ENCODE measurements at places on chromosomes 16 and 17. TPM values are rescaled to one million over a fixed set of nuclear protein-coding genes. Genes with fewer than 3 reads are reported as not detected.

DNA sequence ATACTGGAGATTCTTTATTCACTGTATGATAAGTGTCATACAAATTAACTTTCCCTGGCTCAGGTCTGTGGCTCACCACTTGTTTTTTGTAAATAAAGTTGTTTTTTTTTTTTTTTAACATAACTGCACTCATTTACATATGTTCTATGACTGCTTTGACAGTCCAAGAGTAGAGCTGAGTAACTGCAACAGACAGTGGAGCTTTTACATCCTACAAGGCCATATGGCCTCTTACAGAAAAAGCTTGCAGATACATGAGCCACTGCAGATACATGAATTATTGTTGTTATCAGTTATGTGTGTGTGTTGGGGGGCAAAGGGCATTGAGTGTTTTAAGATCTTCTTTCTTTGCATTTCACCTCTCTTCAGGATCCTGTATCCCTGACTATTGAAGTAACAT, 311.7 kb downstream of the BCAS3 start:
- H3K4me1 ChIP-seq: no peaks in the 10 kb centered on the region
- no peak overlapping the region for H3K4me3 ChIP-seq

- no peak for DNase-seq
- H3K4me3 ChIP-seq: no peak overlapping the region
- H3K27me3 ChIP-seq: no peaks in the 10 kb centered on the region
- H3K4me1 ChIP-seq: peaks cover 29% of the 10 kb centered on the region
- peaks cover 45% of the 10 kb centered on the region for H3K36me3 ChIP-seq
Observed at GRCh38 chr17:78197147-78197832, 10.1 kb downstream of the AFMID start.

GRCh38 chr16:19142939-19143598, 25.0 kb upstream of the SYT17 start:
- H3K27ac ChIP-seq: no peak overlapping the region
- no peaks in the 10 kb centered on the region for H3K36me3 ChIP-seq
- H3K4me3 ChIP-seq: no peak overlapping the region
- DNase-seq: no peak
- peaks cover 8% of the 10 kb centered on the region for H3K27me3 ChIP-seq
- H3K4me1 ChIP-seq: peaks cover 3% of the 10 kb centered on the region

PMFBP1 gene
- total RNA-seq: 3.4 TPM

All from WTC11 (cell line).